Muscle of arm (tissue), 14 donors: ENCODE measurements at places on chromosomes 4 and X. TPM values are rescaled to one million over a fixed set of nuclear protein-coding genes. Genes with fewer than 3 reads are reported as not detected.

- no peak for DNase-seq
Observed at GRCh38 chrX:30800901-30801300, 88.2 kb downstream of the TAB3 start.

DNA sequence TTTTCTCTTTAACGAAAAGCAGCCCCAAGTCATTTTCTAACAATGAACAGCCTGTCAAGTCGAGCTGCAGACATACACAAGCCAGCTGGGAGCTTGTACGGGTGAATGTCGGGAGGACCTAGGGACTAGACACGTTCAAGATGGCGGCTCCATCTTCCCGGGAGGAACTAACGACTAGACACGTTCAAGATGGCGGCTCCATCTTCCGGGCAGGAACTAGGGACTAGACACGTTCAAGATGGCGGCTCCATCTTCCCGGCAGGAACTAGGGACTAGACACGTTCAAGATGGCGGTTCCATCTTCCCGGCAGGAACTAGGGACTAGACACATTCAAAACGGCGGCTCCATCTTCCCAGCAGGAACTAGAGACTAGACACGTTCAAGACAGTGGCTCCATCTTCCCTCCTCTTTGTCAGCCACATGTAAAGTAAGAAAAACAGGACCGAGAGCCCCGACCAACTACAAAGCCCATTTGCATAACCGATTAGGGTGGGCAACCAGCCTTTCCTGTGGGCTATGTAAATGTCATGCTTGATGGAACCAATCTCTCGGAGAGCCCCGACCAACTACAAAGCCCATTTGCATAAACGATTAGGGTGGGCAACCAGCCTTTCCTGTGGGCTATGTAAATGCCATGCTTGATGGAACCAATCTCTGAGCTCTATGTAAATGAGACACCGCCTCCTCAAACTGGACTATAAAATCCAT lies 175.5 kb downstream of the DHRSX start:
- peak; percentile 83 for DNase-seq

GRCh38 chrX:47193475-47194193 lies at the start of gene UBA1:
Gene UBA1 (plus strand): TSS chrX:47193829. CDS start chrX:47198803, 4,974 bp downstream.
- DNase-seq, result peak; percentile 97

GPR143 gene
- polyA plus RNA-seq, result 1.1 TPM

- DNase-seq, result no peak
Observed at GRCh38 chr4:10334506-10335028, 122.7 kb downstream of the ZNF518B start.

DNA sequence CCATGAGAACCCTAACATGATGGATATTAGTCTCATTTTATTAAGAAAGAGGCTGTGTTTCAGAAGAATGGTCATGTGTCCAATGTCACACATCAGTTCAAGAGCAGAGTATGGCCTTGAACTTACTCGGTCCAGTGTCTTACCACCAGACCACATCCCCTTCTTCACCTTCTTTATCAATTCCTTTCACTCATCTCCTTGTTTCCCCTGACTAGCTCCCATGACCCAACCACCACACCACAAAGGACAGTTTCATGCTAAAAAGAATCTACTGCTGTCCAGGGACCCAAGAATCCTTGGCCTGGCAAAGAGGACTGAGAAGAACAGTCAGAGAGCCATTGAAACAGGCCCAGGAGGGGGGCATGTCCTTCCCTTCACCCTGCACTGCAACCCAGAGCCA lies 33.6 kb upstream of the MSN start:
- DNase-seq, result no peak

DNA sequence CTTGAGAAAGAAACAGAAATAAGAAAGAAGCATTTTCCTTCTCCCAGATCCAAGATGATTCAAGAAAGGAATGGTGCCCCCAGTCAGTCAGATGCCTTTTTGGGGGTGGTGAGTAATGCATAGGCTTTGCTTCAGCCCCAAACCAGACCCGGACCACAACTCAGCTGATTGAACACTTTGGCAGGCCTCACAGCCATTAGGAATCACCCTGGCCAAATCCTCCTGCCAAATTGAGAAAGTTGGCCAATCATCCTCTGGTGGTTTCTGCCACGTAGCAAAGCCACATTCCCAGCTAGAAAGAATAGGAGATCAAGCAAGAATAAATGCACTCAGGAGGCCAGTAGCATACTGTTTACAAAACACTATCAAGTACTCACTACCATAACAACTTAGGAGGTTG lies 33.7 kb downstream of the FRMD7 start:
- DNase-seq, result no peak

MAGEA6 gene
- polyA plus RNA-seq, result not detected

DNA sequence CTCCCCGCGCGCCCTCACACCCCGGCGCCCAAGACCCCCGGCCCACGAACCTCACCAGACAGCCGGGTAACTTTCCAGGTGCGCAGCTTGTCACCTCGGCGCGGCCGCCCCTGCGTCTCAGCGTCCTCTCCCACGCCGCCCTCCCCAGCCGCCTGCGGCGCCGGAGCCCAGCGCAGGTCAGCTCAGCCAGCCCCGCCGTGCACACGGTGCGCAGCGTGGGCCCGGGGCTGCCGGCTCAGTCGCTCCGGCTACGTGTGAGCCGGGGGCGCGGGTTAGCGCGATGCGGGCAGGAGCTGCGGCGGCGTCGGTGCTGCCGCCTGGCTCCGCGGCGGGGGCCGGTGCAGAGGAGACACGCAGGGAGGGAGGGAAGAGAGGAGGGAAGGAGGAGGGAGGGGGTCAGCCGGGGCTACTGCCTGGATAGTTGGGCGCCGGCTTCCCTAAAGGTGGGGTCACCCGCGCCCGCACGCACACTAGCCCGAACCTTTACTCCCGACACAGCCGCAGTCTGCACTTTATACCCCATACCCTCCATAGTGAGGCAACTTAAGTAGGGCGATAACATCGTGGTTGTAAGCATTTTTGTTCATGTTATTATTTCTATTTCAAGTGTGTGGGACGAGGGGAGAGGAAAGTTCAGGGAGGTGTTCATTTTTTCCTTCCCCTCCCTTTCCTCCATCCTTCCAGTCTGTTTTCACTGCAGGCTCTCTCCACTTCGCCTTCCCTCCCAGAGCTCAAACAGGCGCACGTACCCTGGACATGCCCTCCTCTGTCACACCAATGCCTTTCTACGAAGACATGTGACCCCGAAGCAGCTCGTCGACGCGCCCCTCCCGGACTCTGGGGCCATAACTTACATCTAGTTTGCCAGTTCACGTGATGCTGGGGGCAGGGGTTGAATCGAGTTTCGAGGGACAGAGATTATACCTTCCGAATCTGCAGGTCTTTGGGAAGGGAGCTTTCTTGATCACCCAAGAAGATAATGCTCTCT lies at the start of gene PRKG2:
TSS of gene PRKG2 (minus strand) at position 342 of the 988 bp plus-strand sequence. CDS start 10,175 bp downstream, outside the sequence.
- no peak for DNase-seq

DNA sequence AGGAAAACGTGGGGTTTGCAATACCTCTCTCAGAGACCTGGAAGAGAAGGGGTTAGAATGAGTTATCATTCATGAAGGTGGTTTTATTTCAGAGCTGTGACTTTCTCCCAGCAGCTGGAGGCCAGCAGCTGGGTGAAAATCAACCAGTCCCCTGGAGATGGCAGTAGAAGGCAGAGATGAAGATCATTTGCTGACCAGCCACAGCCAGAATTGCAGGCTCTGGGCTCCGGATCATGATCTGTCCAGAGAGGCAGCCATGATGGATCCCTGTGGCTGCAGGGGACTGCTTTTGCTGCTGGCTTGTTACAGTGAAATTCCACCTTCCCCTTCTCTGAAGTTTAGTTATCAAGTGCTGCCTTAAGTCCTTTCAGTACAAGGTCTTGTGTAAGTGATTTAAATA lies 46.9 kb upstream of the TAB3 start:
- DNase-seq, result no peak

RAB41 gene
- polyA plus RNA-seq, result 0.64 TPM

DNA sequence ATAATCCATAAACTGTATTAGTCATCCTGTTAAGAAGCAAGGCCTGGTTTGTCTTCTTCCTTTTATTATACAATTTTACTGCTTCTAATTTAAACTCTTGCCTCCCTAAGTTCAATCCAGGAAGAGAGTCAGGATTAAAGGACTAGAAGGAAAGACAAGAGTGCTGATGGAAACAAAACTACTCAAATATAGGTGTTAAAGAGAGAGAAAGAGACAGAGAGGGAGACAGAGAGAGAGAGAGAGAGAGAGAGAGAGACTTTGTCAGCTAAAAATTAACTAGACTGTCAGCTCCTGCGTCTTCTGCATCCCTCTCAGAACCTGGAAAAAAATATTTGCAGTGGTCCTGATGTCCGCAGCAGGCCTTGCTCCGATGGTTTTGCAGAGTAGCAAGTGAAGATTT lies 13.5 kb upstream of the FGG start:
- DNase-seq, result no peak

- DNase-seq, result no peak
Observed at GRCh38 chr4:5887361-5888221, 5.3 kb downstream of the CRMP1 start.

RNF212 gene
- 2.9 TPM for polyA plus RNA-seq

GRCh38 chrX:39905538-39905891 lies 192.2 kb downstream of the BCOR start:
- no peak for DNase-seq

HOPX gene
- 25.9 TPM for polyA plus RNA-seq

- DNase-seq, result no peak
Observed at GRCh38 chr4:182144626-182145333, 98.4 kb upstream of the TENM3 start.

- no peak for DNase-seq
Observed at GRCh38 chrX:41145920-41146608, 60.8 kb downstream of the USP9X start.

GRCh38 chrX:37765507-37765906 lies 14.4 kb upstream of the CYBB start:
- no peak for DNase-seq

DNA sequence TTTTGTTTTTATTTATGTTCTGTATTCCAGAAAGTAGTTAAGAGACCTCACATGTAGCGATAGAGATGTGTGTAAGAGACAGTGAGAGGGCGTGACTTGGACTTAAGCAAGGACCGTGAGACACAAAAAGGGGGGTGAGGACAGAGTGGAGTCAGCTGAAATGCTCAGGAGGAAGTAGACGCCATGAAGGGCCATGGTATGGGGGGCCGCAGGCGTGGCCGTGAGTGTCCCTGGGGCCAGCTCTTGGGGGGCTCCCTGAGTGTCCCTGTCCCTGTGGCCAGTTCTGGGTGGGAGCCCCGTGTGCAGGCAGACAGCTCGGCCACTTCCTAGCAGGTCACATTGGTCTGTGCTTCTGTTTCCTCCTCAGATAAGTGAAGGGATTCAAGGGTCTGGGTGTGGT lies 23.0 kb upstream of the MSANTD1 start:
- DNase-seq, result no peak

ARMCX1 gene
- polyA plus RNA-seq, result 94.8 TPM

DNA sequence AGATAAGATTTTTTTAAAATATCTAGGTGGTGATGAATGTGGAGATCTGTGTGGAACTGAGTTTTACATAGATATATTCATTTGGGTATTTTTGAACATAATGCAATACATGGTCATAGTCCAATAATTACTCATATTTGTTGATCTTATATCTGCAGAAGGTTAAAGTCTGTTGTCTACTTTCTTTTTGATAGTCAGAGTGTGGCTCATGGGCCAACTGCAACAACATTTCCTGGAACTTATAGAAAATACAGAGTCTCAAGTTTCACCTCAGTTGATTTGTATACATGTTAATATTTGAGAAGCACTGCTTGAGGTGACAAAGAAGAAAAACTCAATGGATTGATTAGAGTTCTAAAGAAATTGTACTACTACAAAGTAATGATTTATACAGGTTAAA lies 408.4 kb downstream of the ARAP2 start:
- no peak for DNase-seq

PDGFRA gene
- polyA plus RNA-seq, result 77.9 TPM

UCP1 gene
- not detected for polyA plus RNA-seq

DNA sequence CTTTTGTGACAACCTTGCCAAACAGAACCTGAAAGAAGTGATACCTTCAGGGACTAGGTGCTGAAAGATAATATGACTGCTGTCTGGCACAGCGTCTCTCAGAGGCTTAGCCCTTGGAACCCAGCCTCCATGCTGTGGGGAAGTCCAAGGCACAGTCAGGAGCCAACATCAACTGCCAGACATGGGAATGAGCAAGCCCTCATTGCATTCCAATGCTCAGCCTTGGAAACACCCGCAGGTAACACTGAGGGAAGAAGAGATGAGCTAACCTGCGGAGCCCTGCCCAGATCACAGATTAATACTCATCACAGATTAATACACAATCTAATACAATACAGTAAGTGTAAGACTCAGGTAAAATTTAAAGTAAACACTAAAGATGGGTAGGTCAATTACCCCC lies 31.5 kb downstream of the LDB2 start:
- no peak for DNase-seq

TMPRSS11E gene
- polyA plus RNA-seq, result not detected
